ENCODE measurements at places on chromosomes 5 and 9. TPM values are rescaled to one million over a fixed set of nuclear protein-coding genes. Genes with fewer than 3 reads are reported as not detected.

- H3K36me3 ChIP-seq = no peaks in the 10 kb centered on the region
- DNase-seq = no peak
- H3K27me3 ChIP-seq = no peaks in the 10 kb centered on the region
- no peaks in the 10 kb centered on the region for H3K4me1 ChIP-seq
These were observed 253.0 kb downstream of the MARCHF11 start for GRCh38 chr5:15926586-15926985.

DNA sequence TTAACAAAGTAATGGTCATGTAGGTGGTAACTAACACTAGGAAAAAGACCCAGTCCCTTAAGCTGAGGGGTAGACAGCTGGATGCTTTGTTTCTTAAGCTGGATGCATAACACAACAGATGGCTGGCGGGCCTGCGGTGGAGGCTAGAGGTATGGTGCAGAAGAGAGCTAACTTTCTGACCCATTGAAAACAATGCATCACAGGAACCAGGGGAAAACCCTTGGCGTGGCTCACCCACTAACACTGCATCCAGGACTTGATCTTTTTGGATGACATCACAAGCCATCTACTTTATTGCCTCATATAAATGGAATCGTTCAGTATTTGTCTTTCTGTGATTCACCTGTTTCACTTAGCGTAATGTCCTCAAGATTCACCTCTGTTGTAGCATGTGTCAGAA is 138.7 kb downstream of the AUH start:
- no peaks in the 10 kb centered on the region for H3K27me3 ChIP-seq
- peaks cover 52% of the 10 kb centered on the region for H3K36me3 ChIP-seq
- no peak overlapping the region for H3K4me3 ChIP-seq
- DNase-seq = no peak
- no peak overlapping the region for H3K27ac ChIP-seq

DNA sequence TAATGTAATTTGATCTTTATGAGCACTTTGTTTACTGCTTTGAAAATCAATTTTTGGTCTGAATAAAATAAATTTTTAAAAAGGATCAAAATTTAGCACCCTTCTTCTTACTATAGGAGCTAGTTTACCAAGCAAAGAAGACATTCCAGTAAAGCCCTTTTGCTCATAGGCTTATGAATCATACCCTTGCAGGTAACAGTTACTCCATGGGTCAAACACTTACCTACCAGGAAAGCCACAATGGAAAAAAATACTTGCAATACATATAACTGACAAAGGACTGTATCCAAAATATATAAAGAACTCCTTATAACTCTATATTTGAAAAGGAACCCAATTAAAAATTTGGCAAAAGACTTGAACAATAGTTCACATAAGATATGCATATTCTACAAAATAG is 66.6 kb downstream of the SHOC1 start:
- DNase-seq = no peak
- no peaks in the 10 kb centered on the region for H3K4me1 ChIP-seq
- no peak overlapping the region for H3K4me3 ChIP-seq
- no peak overlapping the region for H3K27ac ChIP-seq
- peaks cover 4% of the 10 kb centered on the region for H3K36me3 ChIP-seq

GRCh38 chr5:24633715-24634325 is 11.0 kb downstream of the CDH10 start:
- H3K27ac ChIP-seq = no peak overlapping the region
- H3K27me3 ChIP-seq = no peaks in the 10 kb centered on the region
- no peak for DNase-seq
- no peaks in the 10 kb centered on the region for H3K4me1 ChIP-seq

DNA sequence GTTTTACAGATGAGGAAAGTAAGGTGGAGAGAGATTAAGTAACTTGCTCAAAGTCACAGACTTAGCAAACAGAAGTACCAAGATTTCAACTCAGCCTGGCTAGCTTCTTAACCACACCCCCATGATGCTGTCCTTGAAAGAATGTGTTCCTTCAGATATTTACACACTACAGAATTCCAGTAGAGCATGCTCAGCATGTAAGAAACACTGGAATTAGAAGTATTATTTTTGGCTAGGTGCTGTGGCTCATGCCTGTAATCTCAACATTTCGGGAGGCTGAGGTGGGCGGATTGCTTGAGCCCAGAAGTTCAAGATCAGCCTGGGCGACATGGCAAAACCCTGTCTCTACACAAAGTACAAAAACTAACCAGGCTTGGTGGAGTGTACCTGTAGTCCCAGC is 142.4 kb downstream of the EDIL3 start:
- H3K4me3 ChIP-seq = no peak overlapping the region
- H3K27ac ChIP-seq = no peak overlapping the region
- H3K27me3 ChIP-seq = no peaks in the 10 kb centered on the region
- H3K36me3 ChIP-seq = no peaks in the 10 kb centered on the region
- H3K4me1 ChIP-seq = no peaks in the 10 kb centered on the region

- H3K27me3 ChIP-seq = peaks cover 2% of the 10 kb centered on the region
- H3K36me3 ChIP-seq = no peaks in the 10 kb centered on the region
- H3K27ac ChIP-seq = no peak overlapping the region
- no peak overlapping the region for H3K4me3 ChIP-seq
- peaks cover 9% of the 10 kb centered on the region for H3K4me1 ChIP-seq
- DNase-seq = no peak
These were observed 212.9 kb downstream of the ARRDC3 start for GRCh38 chr5:91170266-91170665.

GRCh38 chr5:132372127-132372526 is 2.6 kb downstream of the SLC22A5 start:
- H3K4me3 ChIP-seq = no peak overlapping the region
- H3K27me3 ChIP-seq = no peaks in the 10 kb centered on the region
- peaks cover 19% of the 10 kb centered on the region for H3K4me1 ChIP-seq

Gene PCDHGA9
- not detected for total RNA-seq

Gene TNFSF15
- 0.03 TPM for total RNA-seq

Gene GRXCR2
- total RNA-seq = not detected

Gene NPDC1
- total RNA-seq = 82.8 TPM

Gene PCDHB15
- total RNA-seq = not detected

Gene FAM221B
- total RNA-seq = not detected
